ENCODE measurements at places on chromosomes 1 and 21. TPM values are rescaled to one million over a fixed set of nuclear protein-coding genes. Genes with fewer than 3 reads are reported as not detected.

SLC30A2 gene
- 0.36 TPM for total RNA-seq

SPATA46 gene
- total RNA-seq, result not detected

GRCh38 chr1:2049225-2049717 lies 940 bp upstream of the PRKCZ start:
- DNase-seq, result no peak

DNA sequence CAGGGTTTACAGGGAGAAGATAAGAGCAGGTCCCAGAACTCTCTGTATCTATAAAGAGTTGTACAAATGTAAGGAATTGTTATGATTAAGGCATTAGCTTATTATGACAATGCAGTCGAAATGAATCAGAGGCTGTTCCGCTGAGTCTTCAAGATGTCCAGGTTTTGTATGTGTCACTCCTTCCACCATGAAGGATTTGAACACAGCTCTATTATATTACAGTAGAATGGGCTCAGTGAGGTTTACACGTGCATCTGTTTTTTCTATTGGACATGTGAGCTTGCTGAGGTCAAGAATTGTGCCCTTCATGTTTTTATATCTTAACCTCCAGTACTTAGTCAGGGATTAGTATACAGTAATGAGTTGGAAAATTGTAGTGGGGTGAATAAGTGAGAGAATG lies 86.3 kb downstream of the MPZL1 start:
- DNase-seq, result no peak

- no peak for DNase-seq
Measured at GRCh38 chr1:167668108-167668507, 38.1 kb downstream of the RCSD1 start.

- DNase-seq, result no peak
Measured at GRCh38 chr1:1388078-1388472, 11.1 kb downstream of the CCNL2 start.

KCNT2 gene
- 1.6 TPM for total RNA-seq

DNA sequence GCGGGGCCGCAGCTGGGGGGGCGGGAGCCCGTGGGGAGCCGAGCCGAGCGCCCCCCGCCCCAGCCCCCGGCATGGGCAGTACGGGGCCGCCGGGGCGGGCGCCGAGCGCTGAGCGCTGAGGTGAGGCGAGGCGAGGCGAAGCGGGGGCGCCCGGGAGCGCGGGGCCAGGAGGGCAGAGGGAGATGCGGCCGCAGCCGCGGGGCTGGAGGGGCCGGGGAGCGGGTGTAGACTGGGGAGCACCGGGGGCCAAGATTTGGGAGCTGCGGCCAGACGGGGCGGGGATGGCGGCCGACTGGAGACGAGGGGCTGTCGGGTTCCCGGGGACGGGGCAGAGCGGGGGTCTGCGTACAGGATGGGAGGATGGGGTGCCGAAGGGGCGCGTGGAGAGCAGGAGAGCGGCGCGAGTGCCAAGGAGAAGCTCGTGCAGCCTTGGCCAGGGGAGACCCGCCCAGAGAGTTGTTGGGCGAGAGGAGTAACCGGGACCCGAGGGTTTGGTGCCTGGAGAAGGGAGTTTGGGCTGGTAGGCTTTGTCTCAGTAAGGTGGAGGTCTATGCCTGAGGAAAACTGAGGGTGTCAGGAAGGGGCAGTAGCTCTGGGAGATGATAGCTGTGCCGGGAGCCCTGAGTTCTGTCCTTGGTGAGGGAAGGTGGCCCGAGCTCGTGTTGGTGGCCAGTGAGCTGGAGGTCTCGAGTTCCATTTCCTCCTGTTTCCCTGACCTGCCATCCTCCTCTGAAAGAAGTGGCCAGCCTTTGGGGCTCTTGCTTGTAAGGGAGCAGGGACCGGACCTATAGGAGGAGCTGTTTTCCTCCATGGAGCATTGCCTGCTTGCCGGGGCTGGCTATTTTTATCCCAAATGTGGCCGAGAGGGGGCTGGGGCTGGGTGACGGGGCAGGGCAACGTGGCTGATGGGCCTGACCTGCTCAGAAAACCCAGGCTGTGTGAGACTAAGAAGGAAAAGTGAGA lies 539 bp downstream of the ATP8B2 start:
- peak; percentile 51 for DNase-seq

- no peak for DNase-seq
Measured at GRCh38 chr1:185401019-185401418, 84.0 kb upstream of the IVNS1ABP start.

- DNase-seq, result no peak
Measured at GRCh38 chr1:164805399-164805798, 246.4 kb downstream of the PBX1 start.

DNA sequence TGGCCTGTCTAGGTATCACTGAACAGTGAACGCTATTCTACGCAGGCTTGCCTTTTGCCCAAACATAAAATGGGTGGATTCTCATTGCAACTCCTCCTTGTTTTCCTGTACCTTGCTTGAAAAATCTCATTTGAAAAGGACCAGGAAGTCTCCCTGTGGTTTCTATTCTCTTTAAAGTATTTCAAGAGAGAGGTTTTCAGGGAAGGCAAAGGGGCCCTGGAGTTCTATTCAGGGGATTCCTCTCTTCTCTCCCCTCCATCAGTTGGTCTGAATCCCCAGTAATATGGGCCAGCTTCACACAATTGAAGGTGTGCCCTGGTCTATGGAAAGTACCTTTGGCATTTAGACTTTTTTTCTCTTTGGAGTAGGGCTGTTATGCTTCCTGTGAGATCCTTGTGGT lies 311.3 kb downstream of the RGS7 start:
- DNase-seq, result no peak

DNA sequence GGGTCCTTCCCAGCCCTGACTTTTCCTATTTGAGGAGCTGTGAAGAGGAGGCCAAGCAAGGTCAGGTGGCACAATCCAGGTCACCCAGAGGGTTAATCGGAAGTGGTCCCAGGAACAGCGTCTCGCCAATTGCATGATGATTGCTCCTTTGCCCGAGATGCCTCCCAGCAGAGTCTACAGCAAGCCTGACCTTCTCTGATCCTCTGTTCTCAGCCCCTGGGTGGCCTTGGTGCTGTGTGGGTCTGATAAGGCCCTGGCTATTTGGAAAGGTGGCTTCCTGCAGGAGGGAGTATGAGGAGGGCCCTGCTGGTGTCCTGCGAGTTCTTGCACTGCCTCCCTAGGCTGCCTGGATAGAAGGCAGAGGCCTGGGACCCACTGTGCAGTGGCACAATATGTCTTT lies 116.2 kb downstream of the FOXD2 start:
- no peak for DNase-seq

DNA sequence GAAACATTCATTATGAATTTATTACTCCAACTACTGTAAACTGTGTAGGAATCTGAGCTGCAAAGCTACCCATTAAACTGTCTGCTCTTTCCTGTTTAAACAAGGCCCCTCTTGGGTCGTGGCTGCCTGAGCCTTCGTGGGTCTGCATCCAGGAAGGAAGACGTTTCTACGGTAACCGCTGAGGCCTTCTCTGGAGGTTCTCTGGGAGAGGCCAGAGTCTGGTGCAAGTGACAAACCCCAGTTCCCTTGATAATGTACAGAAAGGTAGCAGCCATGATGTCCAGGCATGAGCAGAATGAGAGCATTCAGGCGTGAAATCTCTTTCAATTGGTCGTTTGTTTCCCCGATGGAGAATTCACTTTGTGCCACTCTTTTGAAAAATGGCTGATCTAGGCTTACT lies 350.2 kb downstream of the PLPP3 start:
- DNase-seq, result no peak
